ENCODE measurements at places on chromosomes 1 and 21.

- H3K27me3 ChIP-seq, result no peaks in the 10 kb centered on the region
- peaks cover 3% of the 10 kb centered on the region for H3K4me1 ChIP-seq
- no peak overlapping the region for H3K4me3 ChIP-seq
- H3K36me3 ChIP-seq, result peaks cover 34% of the 10 kb centered on the region
- DNase-seq, result no peak
These were observed 44.5 kb downstream of the PHTF1 start for GRCh38 chr1:113714606-113715269.

DNA sequence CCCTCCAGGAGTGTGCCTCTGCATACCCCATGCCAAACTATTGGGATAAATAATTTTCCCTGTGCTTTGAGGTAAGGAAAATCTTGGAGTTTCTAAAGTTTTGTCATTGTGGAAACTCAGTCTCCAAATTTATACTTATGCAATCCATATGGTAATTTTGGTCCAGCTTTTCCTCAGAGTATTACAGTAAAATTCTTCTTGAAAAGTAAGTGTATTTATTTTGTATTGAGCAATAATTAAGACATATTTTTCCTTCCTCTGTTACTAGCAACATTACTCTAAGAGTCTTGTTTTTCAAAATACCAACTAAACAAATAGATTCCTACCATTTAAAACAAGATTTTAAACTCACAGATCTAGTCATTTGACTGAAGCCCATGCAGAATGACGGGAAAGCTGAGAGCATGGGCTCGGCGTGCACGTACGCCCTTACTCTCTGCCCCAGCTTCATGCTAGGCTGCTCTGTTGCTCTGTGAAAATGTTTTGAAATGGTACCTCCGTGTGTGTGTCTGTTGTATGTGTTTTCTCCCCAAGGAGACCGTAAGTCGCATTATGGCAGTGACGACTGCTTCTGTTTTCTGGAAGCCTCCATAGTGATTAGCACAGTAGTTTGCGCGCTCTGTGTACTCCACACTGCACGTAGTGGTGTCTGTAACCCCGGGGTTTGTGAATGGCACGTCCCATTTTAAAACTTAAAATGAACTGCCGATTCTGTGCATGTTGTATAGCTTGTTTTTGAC is 165.3 kb downstream of the SDCCAG8 start:
- peaks cover 6% of the 10 kb centered on the region for H3K36me3 ChIP-seq
- H3K4me3 ChIP-seq, result peak overlapping the region; percentile 34
- DNase-seq, result no peak
- H3K27ac ChIP-seq, result peak overlapping the region; percentile 70
- peaks cover 32% of the 10 kb centered on the region for H3K4me1 ChIP-seq

- H3K4me1 ChIP-seq, result no peaks in the 10 kb centered on the region
- peaks cover 25% of the 10 kb centered on the region for H3K27me3 ChIP-seq
- H3K27ac ChIP-seq, result no peak overlapping the region
- no peaks in the 10 kb centered on the region for H3K36me3 ChIP-seq
- DNase-seq, result no peak
- no peak overlapping the region for H3K4me3 ChIP-seq
These were observed 91.4 kb upstream of the PLXNA2 start for GRCh38 chr1:208335371-208336136.

GRCh38 chr21:44437696-44438431 is 17.4 kb upstream of the LRRC3 start:
- DNase-seq, result peak; percentile 1
- no peak overlapping the region for H3K27ac ChIP-seq
- no peaks in the 10 kb centered on the region for H3K4me1 ChIP-seq
- no peak overlapping the region for H3K4me3 ChIP-seq
- H3K27me3 ChIP-seq, result no peaks in the 10 kb centered on the region

GRCh38 chr1:53413175-53414001 is 45.8 kb upstream of the DMRTB1 start:
- H3K36me3 ChIP-seq, result no peaks in the 10 kb centered on the region
- H3K27ac ChIP-seq, result peak overlapping the region; percentile 88
- peak overlapping the region; percentile 10 for H3K4me3 ChIP-seq
- H3K4me1 ChIP-seq, result peaks cover 48% of the 10 kb centered on the region

DNA sequence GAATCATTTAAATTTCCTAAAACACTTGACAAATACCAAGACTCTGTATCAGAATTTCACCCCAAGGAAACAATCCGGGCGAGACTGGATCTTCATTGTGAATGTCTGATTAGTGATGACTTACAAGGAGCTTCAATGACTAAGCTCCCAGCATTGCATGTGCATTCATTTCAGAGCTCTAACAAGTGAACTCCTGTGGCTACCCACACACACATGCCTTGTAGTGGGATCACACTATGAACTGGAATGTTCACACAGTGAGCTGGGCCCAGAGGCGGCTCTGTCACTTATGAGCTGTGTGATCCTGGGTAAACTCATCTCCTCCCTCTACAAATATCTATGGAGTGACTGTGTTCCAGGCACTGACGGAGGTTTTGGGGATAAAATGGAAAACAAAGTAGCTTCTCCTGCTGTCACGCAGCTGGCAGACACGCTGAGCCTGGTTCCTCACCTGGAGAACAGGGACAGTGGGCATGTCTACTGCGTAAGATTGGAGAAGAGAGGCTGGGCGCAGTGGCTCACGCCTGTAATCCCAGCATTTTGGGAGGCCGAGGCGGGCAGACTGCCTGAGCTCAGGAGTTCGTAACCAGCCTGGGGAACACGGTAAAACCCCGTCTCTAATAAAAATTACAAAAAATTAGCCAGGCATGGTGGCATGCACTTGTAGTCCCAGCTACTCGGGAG is 56.9 kb downstream of the CLSTN1 start:
- H3K27me3 ChIP-seq, result no peaks in the 10 kb centered on the region
- no peaks in the 10 kb centered on the region for H3K36me3 ChIP-seq
- H3K27ac ChIP-seq, result no peak overlapping the region
- DNase-seq, result peak; percentile 10

DNA sequence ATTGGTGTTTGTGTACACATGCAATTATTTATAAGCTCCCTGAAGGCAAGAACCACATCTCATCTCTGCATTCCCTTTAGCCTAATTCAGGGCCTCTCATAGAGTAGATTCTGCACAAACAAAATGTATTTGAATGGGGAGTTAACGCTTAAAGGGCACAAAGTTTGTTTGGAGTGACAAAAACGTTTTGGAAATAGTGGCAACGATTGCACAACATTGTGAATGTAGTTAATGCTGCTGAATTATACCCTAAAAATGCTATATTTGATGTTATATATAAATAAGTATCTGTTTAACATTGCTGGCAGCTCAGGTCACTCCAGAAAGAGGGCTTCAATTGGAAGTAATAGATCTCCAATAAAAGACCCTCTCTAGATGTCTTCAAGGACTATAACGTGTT is 42.8 kb downstream of the TRIT1 start:
- H3K4me3 ChIP-seq, result no peak overlapping the region
- no peak for DNase-seq
- H3K4me1 ChIP-seq, result peaks cover 45% of the 10 kb centered on the region

- no peaks in the 10 kb centered on the region for H3K27me3 ChIP-seq
- peak; percentile 64 for DNase-seq
- H3K36me3 ChIP-seq, result peaks cover 39% of the 10 kb centered on the region
These were observed 6.6 kb downstream of the IFFO2 start for GRCh38 chr1:18949686-18950400.

GRCh38 chr1:232589111-232589811 is 40.7 kb downstream of the SIPA1L2 start:
- no peak overlapping the region for H3K27ac ChIP-seq
- peaks cover 7% of the 10 kb centered on the region for H3K36me3 ChIP-seq
- peaks cover 34% of the 10 kb centered on the region for H3K4me1 ChIP-seq
- no peaks in the 10 kb centered on the region for H3K27me3 ChIP-seq
- no peak overlapping the region for H3K4me3 ChIP-seq

- peaks cover 34% of the 10 kb centered on the region for H3K4me1 ChIP-seq
- H3K27ac ChIP-seq, result no peak overlapping the region
- no peaks in the 10 kb centered on the region for H3K36me3 ChIP-seq
- DNase-seq, result no peak
- H3K4me3 ChIP-seq, result no peak overlapping the region
- peaks cover 29% of the 10 kb centered on the region for H3K27me3 ChIP-seq
These were observed 11.9 kb upstream of the ADGRB2 start for GRCh38 chr1:31776032-31776431.

- H3K27me3 ChIP-seq, result peaks cover 15% of the 10 kb centered on the region
- H3K36me3 ChIP-seq, result no peaks in the 10 kb centered on the region
- no peak overlapping the region for H3K27ac ChIP-seq
- DNase-seq, result no peak
These were observed 42.8 kb downstream of the CLDN14 start for GRCh38 chr21:36436829-36437744.

DNA sequence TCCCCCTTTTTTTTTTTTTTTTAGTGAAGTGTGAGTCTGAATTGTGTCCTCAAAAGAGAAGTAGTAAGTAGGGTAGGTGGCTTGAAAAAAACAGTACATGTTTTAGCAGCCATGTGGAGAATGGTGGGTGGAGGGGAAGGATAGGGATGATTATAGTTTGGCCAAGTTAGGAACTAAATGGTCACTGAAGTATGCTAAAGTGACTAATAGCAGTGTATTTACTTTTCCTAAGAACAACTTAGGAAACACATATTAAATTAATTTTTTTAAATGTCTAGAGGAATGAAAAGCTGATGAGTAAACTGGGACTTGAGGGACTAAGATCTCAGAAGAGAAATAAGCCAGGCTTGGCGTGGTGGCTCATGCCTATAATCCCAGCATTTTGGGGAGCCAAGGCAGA is 55.5 kb downstream of the PLA2G4A start:
- peaks cover 3% of the 10 kb centered on the region for H3K27me3 ChIP-seq
- no peaks in the 10 kb centered on the region for H3K36me3 ChIP-seq
- no peaks in the 10 kb centered on the region for H3K4me1 ChIP-seq
- no peak overlapping the region for H3K27ac ChIP-seq
- no peak for DNase-seq

- peaks cover 7% of the 10 kb centered on the region for H3K27me3 ChIP-seq
- peaks cover 18% of the 10 kb centered on the region for H3K4me1 ChIP-seq
- no peak overlapping the region for H3K4me3 ChIP-seq
- no peak for DNase-seq
- H3K27ac ChIP-seq, result no peak overlapping the region
These were observed 38.9 kb upstream of the HMCN1 start for GRCh38 chr1:185695299-185695698.

DNA sequence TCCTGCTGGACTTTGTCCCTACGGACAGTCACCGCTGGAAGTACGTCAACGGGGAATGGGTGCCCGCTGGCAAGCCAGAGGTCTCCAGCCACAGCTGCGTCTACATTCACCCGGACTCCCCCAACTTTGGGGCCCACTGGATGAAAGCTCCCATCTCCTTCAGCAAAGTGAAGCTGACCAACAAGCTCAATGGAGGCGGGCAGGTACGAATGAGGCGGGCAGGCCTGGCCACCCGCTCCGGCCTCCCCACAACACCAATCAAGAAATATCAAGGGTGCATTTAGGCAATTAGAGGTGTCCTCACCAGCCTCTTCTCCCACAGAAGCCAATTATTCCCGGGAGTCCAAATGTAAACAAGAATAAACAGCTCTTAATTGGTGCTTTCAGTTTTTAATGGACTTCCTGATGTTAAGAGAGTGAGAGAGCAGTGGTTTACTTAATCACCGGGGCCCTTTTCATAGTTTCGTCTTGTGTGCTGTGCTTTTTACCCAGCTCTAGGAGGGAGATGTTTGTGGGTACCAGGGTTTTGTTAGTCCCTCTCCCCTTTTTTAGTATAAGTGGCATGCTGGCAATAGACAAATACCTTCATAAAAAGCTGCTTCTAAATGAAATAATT is 10.7 kb downstream of the TBX19 start:
- H3K27ac ChIP-seq, result no peak overlapping the region
- no peak overlapping the region for H3K4me3 ChIP-seq
- H3K27me3 ChIP-seq, result no peaks in the 10 kb centered on the region
- H3K4me1 ChIP-seq, result peaks cover 13% of the 10 kb centered on the region
- peaks cover 3% of the 10 kb centered on the region for H3K36me3 ChIP-seq

GRCh38 chr1:178543290-178543607 is 30.3 kb downstream of the TEX35 start:
- H3K4me3 ChIP-seq, result peak overlapping the region; percentile 84
- peak; percentile 32 for DNase-seq

DNA sequence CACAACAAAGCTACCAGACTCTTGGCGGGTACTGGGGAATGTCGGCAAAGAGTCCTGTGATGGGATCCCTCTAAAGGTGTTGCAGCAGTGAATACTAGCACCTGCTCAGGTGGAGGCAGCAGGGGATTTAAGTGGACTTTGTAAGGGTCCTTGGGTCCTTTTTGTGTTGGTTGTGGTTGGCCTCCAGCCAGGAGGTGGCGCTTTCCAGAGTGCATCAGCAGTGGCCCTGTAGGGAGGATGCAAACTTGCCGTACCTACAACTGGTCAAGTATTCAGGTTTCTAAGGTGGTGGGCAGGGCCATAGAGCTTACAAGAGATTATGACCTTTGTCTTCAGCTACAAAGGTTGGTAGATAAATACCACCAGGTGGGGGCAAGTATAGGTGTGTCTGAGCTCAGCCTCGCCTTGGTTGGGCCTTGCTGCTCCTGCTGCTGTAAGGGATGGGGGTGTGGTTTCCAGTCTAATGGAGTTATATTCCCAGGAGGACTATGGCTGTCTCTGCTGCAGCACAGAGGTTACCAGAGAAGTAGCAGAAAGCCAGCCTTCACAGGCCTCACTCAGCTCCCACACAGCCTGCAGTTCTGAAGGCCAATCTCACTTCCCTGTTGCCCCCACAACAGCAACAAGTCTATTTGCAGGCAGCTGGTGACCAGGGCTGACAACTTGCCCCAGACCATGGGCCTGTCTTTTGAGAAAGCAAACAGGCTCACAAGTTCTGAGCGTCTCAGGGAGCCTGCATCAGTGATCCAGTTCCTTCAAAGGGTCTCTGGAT is 7.3 kb downstream of the OR2M5 start:
- H3K27ac ChIP-seq, result no peak overlapping the region
- no peak overlapping the region for H3K4me3 ChIP-seq
- DNase-seq, result no peak
- no peaks in the 10 kb centered on the region for H3K4me1 ChIP-seq
- H3K27me3 ChIP-seq, result no peaks in the 10 kb centered on the region

DNA sequence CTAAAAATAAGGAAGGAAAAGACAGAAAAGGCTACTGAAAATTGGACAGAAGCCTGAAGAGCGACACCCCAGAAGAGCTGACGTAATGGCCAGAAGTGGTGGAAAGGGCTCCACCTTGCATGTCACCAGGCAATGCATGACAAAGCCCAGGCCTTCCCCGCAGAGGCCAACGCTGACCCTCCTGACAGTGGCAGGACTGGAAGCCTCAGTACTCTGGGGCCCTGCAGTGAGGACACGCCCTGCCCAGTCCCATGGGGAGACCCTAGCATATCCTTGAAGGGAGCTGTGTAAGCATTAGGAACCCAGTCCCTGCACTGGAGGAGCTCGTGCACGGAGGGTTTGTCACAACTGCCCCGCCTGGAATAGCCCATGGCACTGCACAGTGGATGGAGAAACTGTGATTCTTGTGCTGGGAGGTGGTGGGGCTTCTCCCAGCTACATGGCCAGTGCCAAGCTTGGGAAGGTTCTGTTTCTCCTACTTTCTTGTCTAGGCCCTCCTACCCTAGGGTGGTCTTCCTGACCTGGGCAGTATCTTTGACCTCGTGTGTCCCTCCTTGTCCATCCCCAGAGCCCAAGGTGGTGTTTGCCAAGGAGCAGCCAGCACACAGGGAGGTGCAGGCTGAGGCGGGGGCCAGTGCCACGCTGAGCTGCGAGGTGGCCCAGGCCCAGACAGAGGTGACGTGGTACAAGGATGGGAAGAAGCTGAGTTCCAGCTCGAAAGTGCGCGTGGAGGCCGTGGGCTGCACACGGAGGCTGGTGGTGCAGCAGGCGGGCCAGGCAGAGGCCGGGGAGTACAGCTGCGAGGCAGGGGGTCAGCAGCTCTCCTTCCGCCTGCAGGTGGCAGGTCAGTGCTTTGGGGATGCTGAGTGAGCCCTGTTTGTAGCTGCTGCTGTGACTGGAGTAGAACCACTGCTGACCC is 60.4 kb downstream of the OBSCN start:
- H3K4me3 ChIP-seq, result no peak overlapping the region
- DNase-seq, result no peak
- peaks cover 3% of the 10 kb centered on the region for H3K4me1 ChIP-seq
- no peak overlapping the region for H3K27ac ChIP-seq
- H3K36me3 ChIP-seq, result no peaks in the 10 kb centered on the region
- H3K27me3 ChIP-seq, result no peaks in the 10 kb centered on the region

All from activated CD4-positive, alpha-beta T cell treated with anti-CD3 and anti-CD28 coated beads for 36 hours (primary cell).